WERI-Rb-1 (cell line): ENCODE measurements at places on chromosomes 4 and X.

GRCh38 chr4:151324752-151325110 lies 674 bp downstream of the SH3D19 start:
- peak; percentile 59 for DNase-seq

DNA sequence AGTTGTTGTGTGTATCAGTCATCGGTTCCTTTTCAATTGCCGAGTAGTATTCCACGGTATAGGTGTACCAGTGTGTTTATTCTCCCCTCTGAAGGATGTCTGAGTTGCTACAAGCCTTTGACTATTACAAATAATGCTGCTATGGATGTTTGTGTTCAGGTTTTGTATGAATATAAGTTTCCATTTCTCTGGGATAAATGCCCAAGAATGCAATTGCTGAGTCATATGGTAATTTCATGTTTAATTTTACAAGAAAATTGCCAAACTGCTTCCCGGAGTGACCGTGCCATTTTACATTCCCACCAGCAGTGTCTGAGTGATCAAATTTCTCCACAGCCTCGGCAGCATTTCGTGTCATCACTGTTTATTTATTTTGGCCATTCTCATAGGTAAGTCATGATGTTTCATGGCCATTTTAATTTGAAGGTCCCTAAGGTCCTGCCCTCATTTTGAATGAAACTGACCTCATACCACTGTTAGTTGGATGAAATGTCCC lies 73.9 kb downstream of the IRF2 start:
- no peak for DNase-seq

DNA sequence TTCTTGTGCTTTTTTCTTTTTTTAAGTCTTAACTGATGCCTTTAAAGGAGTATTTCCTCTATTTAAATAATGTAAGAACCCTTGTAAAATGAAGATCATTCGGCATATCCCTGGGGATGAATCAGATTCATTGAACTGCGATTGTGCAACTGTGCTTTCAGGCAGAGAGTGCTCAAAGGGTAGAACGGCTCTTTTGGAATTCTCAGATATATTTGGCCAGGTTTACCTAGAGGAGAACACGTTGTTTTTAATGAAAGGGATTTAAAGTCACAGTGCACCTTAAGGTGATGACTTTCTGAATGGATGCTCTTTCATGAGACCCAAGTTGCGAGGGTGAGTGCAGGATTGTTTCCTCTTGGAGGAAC lies 51.6 kb upstream of the ELOVL6 start:
- no peak for DNase-seq

DNA sequence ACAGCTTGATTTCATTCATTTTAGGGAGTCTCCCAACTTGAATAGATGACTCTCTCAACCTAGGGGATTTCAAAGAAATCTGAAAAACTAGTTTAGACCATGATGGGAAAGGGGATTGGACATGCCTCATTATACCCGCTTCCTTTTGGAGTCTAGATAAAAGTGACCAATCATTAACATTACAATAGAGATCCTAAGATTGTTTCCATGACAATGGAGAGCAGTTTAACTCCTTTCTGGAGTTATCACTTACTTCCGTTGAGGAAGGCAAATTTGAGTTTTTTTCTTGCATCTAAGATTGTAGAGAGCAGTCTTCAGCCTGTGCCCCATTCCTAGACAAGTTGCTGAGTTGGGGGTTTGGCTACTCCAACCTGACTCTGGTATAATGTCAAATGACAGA lies 11.4 kb upstream of the IL15 start:
- DNase-seq, result no peak

GRCh38 chr4:111959222-111959621 lies 186.0 kb upstream of the FAM241A start:
- DNase-seq, result no peak

DNA sequence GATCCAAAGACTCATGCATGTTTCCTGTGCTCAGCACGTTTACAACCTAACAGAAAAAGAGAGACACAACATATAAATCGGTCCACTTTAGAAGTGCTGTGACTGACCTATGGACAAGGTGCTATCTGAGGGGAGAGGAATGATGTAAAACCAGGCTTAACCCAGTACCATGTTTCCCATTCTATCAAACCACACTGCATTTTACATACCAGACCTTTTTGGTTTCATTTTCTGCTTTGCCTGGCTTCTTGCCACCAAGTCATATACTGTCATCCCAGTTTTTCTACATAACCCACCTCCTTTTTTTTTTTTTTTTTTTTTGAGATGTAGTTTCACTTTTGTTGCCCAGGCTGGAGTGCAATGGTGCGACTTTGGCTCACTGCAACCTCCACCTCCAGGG lies 82.2 kb downstream of the KLF8 start:
- DNase-seq, result no peak

- DNase-seq, result no peak
Measured at GRCh38 chrX:12153741-12154140, 15.5 kb downstream of the FRMPD4 start.

DNA sequence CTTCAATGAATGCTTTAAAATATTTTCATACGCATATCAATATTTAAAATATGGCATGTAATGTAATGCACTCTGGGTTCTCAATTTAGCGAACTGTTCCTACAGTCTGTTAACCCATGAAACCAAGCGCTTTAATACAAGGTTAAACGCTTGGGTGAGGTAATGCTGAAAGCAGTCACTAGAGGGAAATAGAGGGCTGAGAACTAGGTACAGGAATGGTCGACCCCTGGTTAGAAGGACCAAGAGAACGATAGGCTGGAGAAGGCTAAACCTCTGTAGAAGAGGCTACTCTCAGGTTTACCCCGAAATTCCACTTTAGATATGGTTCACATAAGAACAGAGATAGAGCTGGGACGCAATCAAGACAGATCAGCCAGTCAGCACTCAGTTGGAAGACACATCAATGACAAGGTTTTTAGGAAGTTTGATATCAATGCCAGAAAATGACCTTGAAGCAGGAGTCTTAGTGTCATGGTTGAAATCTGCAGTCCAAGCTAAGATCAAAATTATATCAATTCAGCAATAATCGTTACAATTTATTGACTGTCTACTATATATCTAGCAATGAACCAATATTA lies 26.9 kb downstream of the ARSJ start:
- DNase-seq, result peak; percentile 61

GRCh38 chrX:139828033-139828432 lies 104.8 kb downstream of the ATP11C start:
- no peak for DNase-seq

GRCh38 chrX:103423955-103424638 lies 47.8 kb downstream of the BEX3 start:
- no peak for DNase-seq
